Fibroblast of pulmonary artery (primary cell): ENCODE measurements at places on chromosomes 4 and X.

GRCh38 chrX:38221391-38221929, 789 bp upstream of the SRPX start:
- no peak for DNase-seq

DNA sequence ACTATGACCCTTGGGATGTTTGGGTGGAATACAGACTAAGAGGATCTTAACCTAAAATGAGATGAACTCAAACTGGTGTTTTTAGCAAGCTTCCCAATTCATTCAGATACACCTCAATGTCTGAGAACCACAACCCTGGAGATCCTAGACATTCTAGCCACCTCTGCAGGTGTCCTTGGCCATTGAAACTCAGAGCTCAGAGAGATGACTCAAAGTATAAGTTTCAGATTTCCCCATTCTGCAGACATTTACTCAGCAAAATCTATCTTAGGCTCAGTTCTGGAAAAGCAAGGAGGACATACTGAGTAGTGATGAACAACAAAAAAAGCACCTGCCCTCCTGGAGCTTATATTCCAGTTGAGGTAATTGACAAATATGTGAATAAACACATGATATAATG, 47.8 kb downstream of the COMMD8 start:
- DNase-seq = no peak

- DNase-seq = peak; percentile 63
Observed at GRCh38 chr4:113678641-113679040, 82.9 kb downstream of the CAMK2D start.

GRCh38 chrX:46380148-46380752, 165.0 kb downstream of the ZNF674 start:
- no peak for DNase-seq

GRCh38 chr4:185357733-185358440, 37.8 kb downstream of the LRP2BP start:
- DNase-seq = no peak
